Ascending aorta (tissue), 2 donors: ENCODE measurements at places on chromosomes 3 and 15.
A peak's percentile ranks its signal among the peaks of the same experiment; 100 is the strongest.

DNA sequence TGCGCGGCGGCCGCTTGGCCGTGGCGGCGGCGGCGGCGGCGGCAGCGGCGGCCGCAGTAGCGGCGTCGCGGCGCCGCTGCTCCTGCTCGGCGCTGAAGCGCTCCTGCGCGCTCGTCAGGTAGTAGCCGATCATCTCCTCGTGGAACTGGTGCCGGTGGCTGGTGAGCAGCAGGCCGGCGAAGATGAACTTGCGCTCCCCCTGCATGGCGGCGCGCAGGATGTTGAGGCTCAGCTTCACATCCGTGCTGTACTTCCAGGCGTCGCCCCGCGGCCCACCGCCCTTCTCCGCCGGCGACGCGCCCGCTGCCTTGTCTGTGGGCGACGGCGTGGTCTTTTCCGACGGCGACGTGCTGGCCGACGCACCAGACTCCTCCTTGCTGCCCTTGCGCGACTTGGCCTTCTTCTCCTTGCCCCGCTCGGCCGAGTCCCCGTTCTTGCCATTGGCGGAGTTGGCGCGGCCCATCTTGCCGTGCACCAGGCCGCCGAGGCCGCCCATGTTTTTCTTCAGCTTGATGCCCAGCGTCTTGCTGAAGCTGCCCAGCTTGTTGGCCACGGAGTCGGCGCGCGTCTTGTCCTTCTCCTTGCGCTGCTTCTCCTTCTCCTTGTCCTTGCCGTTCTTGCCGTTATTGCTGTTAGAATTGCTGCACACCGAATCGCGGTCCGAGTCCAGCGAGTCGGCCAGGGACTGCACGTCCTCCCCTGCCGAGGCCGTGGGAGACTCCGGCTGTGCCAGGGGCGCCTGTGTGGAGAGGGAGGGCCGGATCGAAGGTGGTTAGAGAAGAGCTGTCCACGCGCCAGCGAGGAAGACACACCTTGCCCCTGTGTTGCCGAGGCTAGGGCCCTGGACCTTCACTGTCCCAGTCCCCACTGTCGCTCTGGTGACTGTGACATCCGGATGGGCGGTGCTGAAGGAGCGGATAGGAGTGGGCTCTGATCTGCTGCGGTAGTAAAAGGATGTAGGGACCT, 157.6 kb downstream of the KLF13 start:
- peaks cover 3% of the 10 kb centered on the region for H3K27me3 ChIP-seq
- no peak for DNase-seq
- H3K27ac ChIP-seq = no peak overlapping the region
- H3K36me3 ChIP-seq = no peaks in the 10 kb centered on the region

DNA sequence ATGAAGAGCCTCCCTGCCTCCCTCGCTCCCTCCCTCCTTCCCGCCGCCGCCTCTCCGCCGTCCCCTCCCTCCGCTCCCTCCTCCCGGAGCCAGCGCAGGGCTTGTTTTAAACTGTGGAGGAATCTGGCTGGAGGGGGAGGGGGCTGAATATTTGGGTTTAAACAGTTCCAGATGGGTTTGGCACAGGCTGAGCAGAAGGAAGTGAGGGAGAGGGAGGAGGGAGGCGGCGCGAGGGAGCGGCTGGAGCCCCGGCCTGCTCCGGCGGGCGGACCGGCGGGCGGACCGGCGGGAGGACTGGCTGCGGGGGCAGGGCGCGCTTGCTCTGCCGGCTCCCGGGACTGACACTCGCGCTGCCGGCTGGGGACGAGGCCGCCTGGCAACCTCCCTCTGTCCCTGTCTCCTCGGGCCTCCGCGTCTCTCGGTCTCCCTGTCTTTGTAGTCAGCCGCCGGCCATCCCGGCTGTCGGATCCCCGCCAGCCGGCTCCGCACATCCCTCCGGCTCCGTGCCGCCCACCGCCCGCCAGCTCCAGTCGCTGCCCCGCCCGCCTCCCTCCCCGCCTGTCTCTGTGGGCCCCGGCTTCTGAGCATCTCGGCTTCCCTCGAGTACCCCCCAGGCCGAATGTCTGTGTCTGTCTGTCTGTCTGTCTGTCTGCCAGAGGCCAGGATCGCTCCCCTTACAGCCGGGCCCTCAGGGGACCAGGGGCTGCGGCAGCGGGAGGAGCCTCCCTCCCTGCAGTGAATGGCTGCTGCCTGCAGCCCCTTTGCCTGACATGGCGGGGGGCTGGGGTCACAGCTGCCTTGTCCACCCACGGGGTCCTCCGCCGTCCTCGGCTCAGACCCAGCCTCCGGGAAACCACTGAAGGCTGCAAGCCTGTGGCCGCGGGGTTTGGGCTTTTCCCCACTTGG, 7.6 kb downstream of the EPHB3 start:
- H3K27ac ChIP-seq = peak overlapping the region; percentile 58
- DNase-seq = peak; percentile 88
- H3K4me3 ChIP-seq = peak overlapping the region; percentile 77
- peaks cover 10% of the 10 kb centered on the region for H3K4me1 ChIP-seq
- H3K27me3 ChIP-seq = no peaks in the 10 kb centered on the region

DNA sequence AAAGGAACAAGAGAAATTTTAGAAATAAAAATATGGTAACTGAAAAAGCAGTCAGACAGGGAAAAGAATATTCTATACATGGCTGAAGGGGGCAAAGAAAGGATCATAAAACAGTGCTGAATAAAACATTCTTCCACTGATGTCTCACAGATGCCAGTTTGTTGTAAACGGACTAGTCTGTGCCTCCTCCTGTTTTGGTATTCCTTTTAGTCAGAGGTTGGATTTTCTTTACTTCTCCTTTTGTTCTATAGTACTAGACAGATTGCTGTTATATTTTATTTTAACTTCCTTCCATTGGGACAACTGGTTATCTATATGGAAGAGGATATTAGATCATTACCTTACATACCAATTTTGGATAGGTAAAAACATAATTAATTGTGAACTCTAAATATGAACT, 16.0 kb upstream of the GNB5 start:
- H3K36me3 ChIP-seq = no peaks in the 10 kb centered on the region
- no peak overlapping the region for H3K4me3 ChIP-seq
- DNase-seq = no peak
- H3K4me1 ChIP-seq = no peaks in the 10 kb centered on the region
- no peaks in the 10 kb centered on the region for H3K27me3 ChIP-seq

DNA sequence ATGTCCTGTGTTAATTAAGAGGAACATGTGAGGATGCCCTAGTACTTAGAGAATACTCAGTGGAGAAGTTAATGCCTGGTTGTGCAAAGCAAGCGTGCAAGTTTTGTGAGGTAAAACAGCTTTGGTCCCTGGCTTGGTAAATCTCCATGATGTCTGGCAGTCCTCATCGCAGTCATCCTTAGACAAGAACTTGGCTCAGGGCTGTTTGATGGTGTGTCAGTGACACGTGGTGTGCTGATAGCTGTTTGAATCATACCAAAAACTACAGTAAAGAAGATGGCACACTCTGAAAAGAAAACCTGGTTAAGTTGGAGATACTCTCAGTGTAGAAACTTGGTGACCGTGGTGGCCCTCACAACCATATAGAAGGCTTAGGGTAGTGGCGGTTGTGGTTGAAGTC, 361.7 kb downstream of the FEZF2 start:
- no peaks in the 10 kb centered on the region for H3K36me3 ChIP-seq
- no peaks in the 10 kb centered on the region for H3K27me3 ChIP-seq
- DNase-seq = no peak
- H3K27ac ChIP-seq = no peak overlapping the region
- H3K4me1 ChIP-seq = no peaks in the 10 kb centered on the region
